Activated CD4-positive, alpha-beta T cell treated with anti-CD3 and anti-CD28 coated beads, Interleukin-2, amount 50 U/mL, for 4 hours (primary cell): ENCODE measurements at places on chromosomes 2 and 18.

GRCh38 chr2:168536925-168537466 is 80.9 kb downstream of the CERS6 start:
- no peak for DNase-seq

DNA sequence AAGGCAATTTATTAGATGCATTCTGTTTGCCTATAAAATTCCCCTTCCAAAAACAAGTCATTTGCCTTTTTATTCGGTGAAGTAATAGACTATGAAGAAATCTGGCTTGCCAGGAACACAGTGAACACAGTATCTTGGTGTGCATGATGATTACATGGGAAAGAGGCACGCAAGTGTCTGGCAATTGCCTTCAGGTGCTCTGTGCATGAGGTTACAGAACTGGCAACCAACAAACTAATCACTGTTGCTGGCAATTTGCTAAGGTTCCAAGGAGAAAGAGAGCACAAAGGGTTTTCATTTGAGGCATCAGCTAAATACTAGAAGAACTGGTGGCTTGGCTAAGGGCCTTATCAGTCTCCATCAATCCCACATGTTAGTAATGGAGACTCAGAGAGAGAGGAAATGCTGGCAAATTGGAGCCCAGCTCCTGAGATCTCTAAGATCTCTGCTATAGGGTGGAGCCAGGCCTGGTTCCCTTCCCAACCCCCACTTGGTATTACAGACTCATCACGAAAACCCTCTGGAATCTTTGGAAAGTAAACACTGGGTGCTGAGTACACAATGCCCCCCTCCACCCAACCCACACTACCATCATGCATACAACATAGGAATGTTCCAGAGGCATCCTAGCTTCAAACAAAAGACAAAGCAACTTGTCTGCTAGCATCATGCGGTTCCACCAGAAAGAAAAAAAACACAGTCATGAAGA is 10.4 kb downstream of the RNF152 start:
- DNase-seq = no peak

GRCh38 chr18:70469916-70470315 is 181.1 kb downstream of the SOCS6 start:
- DNase-seq = no peak

DNA sequence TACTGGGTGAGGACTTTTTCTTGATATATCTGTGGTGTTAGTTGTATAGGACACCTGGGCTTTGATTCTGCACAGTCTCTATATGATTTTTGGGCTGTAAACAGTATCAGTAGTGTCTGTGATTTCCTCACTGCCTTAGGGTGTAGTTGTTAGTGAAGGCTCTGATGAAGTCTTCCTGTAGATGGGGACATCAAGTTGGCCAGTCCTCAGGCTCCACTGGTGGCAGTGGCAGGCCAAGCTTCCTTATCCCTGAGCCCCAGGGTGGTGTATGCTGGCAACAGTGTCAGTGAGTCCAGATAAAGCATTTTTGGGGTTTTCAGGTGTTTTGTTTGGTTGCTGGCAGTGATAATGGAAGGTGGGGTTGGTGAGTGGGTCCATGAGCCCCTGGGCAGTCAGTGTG is 961.4 kb downstream of the DSC3 start:
- DNase-seq = no peak

DNA sequence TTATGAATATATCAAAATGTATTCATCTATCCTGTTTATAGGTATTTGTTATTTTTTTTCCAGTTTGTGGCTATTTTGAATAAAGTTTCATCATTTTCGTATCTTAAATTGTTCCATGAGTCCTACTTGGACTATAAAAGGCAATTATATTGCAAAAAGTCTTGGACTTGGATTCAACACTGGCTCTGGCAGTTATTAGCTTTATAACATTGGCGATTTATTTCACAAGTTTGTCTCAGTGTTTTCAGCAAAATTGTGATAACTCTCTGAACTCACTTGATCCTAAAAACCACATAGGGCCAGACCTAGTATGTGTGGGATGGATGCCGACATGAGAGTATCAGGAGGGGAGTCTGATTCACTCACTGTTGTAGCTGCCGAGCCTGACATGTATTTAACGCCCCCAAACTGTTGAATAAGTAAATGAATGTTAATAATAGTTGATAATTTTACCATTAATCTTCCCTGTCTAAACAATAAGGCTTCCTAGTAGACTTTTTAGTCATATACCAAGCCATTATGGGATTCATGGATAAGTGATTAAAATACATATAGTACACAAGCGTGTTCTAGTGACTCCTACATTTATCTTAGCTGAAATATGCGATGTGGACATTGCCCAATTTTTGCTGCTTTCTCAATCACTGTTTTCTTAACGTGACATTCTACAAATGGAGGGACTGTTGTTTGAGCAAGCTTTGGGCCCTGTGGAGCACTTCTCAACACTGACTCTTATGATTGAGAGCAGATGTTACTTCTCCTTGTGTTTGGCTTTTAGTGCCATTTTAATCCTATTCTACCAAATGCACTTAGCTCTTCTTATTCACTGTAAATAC is 907.6 kb downstream of the EPHA4 start:
- DNase-seq = no peak

GRCh38 chr2:33381301-33381858 is 95.1 kb upstream of the RASGRP3 start:
- no peak for DNase-seq

GRCh38 chr2:30106543-30106942 is 40.3 kb upstream of the YPEL5 start:
- DNase-seq = no peak

- DNase-seq = no peak
Measured at GRCh38 chr2:38935568-38936172, 46.0 kb downstream of the ARHGEF33 start.

GRCh38 chr18:77524909-77525308 is 275.3 kb downstream of the GALR1 start:
- DNase-seq = no peak

DNA sequence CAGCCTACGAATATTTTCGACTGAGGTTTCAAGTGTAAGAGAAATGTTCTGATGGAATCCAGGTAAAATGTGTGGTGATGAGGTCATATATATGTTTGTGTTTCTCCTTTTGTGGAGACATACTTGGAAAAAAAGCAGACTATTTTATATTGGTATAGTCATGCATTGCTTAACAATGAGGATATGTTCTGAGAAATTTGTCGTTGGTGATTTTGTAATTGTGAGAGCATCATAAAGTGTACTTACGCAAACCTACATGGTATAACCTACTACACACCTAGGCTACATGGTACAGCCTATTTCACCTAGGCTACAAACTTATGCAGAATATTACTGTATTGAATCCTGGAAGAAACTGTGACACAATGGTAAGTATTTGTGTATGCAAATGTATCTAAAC is 1849.9 kb upstream of the CELF4 start:
- DNase-seq = no peak

GRCh38 chr2:128449226-128450061 is 130.8 kb upstream of the HS6ST1 start:
- no peak for DNase-seq

DNA sequence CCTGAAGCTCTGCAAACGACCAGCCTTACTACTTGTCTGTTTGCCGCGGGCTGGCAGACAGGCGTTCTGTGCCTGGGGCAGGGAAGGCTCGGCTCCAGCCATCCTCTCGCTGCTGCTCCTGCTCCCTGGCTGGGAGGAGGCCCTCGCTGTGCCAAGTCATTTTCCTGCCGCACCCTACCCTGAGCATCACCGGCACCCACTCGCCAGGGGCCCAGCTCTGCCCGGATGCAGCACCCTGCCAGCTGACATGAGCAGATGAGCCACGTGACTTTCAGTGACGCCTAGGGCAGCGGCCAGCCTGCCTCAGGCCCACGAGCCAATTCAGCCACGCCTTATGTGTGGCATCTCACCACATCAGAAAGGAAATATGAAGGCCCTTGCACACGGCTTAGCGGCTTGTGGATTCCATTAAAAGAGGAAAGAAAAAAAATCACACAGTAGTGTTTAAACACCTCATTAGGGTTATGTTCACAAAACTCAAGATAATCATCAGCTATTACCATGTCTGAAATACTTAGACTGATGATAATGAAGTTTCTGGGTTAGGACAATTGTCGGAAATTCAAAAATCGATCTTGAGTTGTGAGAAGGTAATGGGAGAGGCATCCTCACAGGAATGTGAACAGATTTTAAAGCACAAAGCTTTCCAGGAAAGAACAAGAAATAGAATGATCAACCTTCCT is 250.5 kb downstream of the TWIST2 start:
- DNase-seq = no peak

- DNase-seq = no peak
Measured at GRCh38 chr18:9876212-9876866, 9.4 kb upstream of the TXNDC2 start.

- DNase-seq = no peak
Measured at GRCh38 chr2:69764286-69765095, 22.6 kb downstream of the ANXA4 start.

DNA sequence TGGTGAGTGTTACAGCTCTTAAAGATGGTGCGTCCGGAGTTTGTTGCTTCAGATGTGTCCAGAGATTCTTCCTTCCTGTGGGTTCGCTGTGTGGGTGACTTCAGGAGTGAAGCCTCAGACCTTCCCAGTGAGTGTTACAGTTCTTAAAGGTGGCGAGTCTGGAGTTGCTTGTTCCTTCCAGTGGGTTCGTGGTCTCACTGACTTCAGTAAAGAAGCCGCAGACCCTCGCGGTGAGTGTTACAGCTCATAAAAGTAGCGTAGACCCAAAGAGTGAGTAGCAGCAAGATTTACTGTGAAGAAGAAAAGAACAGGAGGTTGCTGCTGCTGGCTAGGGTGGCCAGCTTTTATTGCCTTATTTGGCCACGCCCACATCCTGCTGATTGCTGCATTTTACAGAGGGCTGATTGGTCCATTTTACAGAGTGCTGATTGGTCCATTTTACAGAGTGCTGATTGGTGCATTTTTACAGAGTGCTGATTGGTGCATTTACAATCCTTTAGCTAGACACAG is 34.0 kb upstream of the SPTBN1 start:
- no peak for DNase-seq

DNA sequence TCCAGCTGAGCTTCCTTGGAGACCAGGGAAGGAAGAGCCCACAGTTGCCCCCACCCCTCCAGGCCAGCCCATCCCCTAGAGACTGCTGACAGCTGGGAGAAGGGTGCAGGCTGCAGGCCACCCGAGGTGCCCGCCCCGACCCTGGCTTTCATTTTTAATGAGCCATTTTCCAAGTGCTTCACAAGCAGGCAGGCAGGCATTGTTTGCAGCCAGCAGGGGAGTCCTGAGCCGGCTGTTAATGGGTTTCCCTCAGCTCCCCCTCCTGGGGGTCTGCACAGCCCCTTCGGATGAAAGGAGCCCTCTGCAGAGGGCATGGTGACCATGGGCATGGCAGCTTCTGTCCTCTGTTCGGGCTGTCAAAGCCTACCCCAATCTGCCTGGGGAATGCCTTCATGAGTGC is 94.5 kb downstream of the ZBTB7C start:
- no peak for DNase-seq

- no peak for DNase-seq
Measured at GRCh38 chr18:59564561-59564960, 132.7 kb downstream of the CCBE1 start.

DNA sequence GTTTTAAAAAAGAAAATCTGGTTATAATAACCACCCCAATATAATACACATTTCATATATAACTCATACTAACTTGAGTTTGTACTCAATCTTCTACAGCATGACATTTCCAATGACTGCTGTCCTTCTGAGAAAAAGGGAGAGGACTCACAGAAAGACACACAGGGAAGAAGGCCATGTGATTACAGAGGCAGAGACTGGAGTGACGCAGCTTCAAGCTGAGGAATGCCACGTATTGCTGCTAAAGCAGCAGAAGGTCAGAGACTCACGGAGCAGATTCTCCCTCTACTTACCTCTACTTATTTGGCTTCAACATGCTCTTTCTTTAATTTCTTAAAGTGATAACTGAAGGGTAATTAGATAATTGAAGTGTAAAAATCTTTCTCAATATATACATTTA is 753.5 kb upstream of the PKDCC start:
- DNase-seq = no peak

DNA sequence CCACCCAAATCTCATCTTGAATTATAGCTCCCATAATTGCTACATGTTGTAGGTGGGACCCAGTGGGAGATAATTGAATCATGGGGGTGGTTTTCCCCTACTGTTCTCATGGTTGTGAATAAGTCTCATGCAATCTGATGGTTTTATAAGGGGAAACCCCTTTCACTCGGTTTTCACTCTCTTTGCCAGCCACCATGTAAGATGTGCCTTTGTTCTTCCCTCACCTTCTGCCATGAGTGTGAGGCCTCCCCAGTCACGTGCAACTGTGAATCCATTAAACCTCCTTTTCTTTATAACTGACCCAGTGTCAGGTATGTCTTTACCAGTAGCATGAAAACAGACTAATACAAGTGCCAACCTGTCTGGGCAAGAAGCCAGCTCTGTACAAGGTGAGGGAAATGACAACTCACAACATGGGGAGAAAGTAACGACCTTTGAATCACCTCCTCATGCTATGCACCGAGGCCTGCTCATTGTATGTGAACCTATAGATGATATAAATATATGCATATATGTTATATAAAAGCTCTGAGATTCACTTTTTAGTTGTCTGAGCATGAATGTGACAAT is 162.2 kb downstream of the ALPK2 start:
- DNase-seq = no peak

GRCh38 chr2:26580151-26580550 is 61.0 kb downstream of the CIB4 start:
- DNase-seq = no peak

GRCh38 chr2:62426154-62426912 is 79.7 kb downstream of the TMEM17 start:
- no peak for DNase-seq

DNA sequence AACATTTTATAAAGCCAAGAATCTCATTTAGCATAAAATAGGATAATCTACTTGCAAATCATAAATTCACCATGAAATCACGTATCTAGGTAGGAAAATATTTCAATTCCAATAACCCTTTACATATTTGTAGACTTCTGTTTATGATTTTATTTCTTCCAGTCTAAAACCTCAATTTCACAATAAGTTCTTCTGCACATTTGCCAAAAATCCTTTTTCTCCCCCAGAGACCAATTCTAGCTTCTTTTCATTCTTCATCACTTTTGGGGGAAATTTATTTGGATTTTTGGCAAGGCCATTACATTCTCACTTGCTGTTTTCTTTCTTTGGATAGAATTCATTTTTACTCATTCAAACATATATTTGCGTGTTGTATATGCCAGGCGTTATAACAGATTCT is 86.8 kb downstream of the SPRED2 start:
- DNase-seq = no peak

GRCh38 chr2:10126632-10127026 is 4.1 kb downstream of the RRM2 start:
- no peak for DNase-seq

GRCh38 chr2:177906041-177906718 is 166.4 kb downstream of the PDE11A start:
- peak; percentile 25 for DNase-seq

GRCh38 chr2:146721486-146721885 is 1123.3 kb upstream of the ACVR2A start:
- DNase-seq = no peak

- peak; percentile 70 for DNase-seq
Measured at GRCh38 chr2:189674374-189675112, at the start of gene ANKAR. Gene ANKAR (plus strand): TSS chr2:189674670. CDS start chr2:189676491, 1,821 bp downstream.

GRCh38 chr2:28004086-28004485 is 113.6 kb downstream of the BABAM2 start:
- DNase-seq = peak; percentile 3
